ENCODE measurements at places on chromosomes 5 and 9. TPM values are rescaled to one million over a fixed set of nuclear protein-coding genes. Genes with fewer than 3 reads are reported as not detected.

DNA sequence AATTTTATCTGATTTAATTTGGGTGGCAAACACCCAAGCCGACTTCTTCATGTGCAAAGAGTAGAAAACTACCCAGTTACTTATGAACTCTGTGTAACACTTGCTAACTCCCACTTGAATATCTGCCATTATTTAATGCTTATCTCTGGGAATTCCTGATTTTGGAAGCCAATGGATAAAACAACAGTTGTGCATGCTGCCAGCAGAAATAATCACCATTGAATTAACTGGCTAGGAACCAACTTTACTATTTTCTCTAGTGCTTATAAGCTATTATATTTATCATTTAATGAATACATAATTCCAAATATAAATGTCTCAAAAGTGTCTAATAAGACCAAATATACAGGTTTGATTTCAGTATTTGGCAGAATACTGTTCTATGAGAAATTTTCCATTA lies 85.7 kb downstream of the IZUMO3 start:
- H3K27me3 ChIP-seq: no peaks in the 10 kb centered on the region
- no peak overlapping the region for H3K4me3 ChIP-seq
- H3K36me3 ChIP-seq: peaks cover 2% of the 10 kb centered on the region
- no peak overlapping the region for H3K27ac ChIP-seq
- no peaks in the 10 kb centered on the region for H3K4me1 ChIP-seq

- peaks cover 33% of the 10 kb centered on the region for H3K27me3 ChIP-seq
- no peak overlapping the region for H3K4me3 ChIP-seq
- no peaks in the 10 kb centered on the region for H3K36me3 ChIP-seq
- no peak for DNase-seq
- no peak overlapping the region for H3K27ac ChIP-seq
Observed at GRCh38 chr5:170747357-170747756, 36.2 kb upstream of the GABRP start.

DNA sequence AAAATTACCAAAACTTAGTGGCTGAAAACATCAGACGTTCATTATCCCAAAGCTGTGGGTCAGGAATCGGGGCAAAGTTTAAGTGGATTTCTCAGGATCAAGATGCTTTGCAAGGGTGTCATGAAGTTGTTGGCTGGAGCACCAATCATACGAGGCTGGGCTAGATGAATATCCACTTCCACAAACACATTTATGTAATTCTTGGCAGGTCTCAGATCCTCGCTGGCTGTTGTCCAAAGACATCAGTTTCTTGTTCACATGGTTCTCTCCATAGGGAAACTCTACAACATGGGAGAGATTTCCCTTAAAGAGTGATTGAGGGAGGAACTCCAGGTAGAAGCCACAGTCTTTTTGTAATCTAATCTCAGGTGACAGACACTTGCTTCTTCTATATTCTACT lies 20.2 kb upstream of the CCDC192 start:
- no peaks in the 10 kb centered on the region for H3K4me1 ChIP-seq
- no peak for DNase-seq
- no peaks in the 10 kb centered on the region for H3K27me3 ChIP-seq
- H3K27ac ChIP-seq: no peak overlapping the region

DNA sequence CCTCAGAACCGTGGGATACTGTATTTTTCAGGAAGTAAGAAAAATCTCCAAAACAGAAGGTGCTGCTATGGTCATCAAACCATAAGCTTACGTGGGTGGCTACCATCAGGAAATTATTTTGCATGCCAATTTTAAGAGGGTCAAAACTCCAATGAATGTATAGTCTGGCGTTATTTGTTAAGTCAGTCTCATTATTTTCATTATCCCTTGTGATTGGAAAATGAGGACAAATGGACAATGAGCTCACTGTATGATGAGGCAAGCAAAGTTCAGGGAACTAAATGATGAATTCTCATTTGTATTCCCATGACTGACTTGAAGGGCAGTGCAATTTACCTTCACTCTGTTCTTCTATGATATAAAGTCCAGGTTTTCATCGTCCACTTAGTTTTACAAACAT lies 17.6 kb downstream of the PUM3 start:
- no peak overlapping the region for H3K4me3 ChIP-seq
- H3K4me1 ChIP-seq: no peaks in the 10 kb centered on the region
- no peak for DNase-seq
- peaks cover 30% of the 10 kb centered on the region for H3K36me3 ChIP-seq
- no peak overlapping the region for H3K27ac ChIP-seq
- no peaks in the 10 kb centered on the region for H3K27me3 ChIP-seq

DNA sequence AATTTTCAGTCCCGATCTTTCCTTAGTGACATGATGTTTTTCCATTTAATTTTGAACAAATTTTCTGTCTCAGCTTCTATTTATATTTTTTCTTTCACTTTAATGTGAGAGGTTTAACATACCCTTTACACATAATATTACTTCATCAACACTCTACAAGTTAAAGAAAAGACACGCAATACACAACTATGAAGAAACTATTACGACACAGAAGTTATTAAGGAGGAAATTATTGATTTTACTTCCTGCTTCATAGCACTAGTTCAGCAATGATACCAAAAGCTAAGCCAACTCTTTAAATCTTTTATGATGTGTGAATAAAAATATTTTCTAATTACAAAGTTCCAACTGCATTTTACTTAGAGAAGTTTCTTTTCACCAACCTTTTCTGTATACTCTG lies 432.3 kb upstream of the DAB2 start:
- no peak overlapping the region for H3K27ac ChIP-seq
- H3K4me3 ChIP-seq: no peak overlapping the region

DNA sequence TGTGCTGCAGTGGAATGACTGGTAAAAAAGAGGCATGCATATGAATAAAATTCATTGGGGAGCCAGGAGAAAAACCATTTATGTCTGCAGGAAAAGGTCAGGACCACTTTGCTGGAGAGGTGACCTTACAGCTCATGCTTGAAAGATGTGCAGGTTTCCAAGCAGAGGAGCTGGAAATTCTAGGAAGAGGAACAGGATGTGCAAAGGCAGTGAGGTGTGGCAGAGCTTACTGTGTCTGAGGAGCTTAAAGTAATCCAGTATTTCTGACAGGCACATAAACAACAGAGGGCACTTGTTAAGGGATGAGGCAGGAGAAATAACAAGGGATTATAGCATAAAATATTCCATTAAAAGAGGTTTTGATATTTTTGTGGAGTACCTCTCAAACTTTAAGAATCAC lies 203.2 kb downstream of the CD180 start:
- peaks cover 6% of the 10 kb centered on the region for H3K4me1 ChIP-seq
- no peak overlapping the region for H3K4me3 ChIP-seq
- DNase-seq: no peak
- H3K27ac ChIP-seq: no peak overlapping the region
- no peaks in the 10 kb centered on the region for H3K36me3 ChIP-seq

DNA sequence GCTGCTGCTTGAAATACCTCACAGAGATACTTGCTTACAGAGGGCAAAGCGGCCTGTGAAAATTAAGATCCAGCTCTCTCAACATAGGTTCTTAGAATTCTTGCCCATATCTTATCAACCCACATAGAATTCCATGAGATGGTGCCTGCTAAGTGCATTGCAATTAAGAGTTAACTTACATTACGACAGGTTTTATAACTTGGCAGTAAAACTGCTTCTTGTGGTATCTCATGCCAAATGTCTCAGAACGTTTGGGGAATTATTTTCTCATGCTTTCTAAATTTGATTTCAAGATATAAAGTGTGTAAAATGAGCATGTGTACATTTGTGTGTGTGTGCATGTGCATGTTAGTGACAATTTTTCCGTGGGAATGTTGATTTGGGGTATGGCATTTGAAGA lies 261.2 kb downstream of the SAXO1 start:
- no peaks in the 10 kb centered on the region for H3K36me3 ChIP-seq
- no peak for DNase-seq
- no peaks in the 10 kb centered on the region for H3K4me1 ChIP-seq
- no peak overlapping the region for H3K27ac ChIP-seq
- H3K27me3 ChIP-seq: peaks cover 13% of the 10 kb centered on the region
- H3K4me3 ChIP-seq: no peak overlapping the region

DNA sequence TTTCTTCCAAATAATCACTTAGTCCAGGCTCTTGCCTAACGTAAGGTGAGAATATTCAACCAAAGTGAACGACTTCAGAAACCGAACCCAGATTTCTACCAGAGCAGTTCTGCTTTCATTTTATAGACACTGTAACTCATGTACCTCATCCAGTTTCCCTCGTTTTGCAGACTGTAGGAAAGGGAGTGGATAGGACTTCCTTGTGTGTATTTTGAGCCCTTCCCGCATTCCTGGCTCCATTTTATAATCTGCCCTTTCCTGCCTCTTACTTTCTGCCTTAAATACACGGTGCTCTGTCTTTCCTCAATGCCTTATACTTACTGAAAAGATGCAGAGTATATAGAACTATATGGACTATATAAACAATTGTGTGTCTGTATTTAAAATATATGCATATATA lies 20.8 kb downstream of the MINAR2 start:
- DNase-seq: no peak
- no peak overlapping the region for H3K27ac ChIP-seq
- H3K36me3 ChIP-seq: no peaks in the 10 kb centered on the region
- no peaks in the 10 kb centered on the region for H3K4me1 ChIP-seq
- no peak overlapping the region for H3K4me3 ChIP-seq

DNA sequence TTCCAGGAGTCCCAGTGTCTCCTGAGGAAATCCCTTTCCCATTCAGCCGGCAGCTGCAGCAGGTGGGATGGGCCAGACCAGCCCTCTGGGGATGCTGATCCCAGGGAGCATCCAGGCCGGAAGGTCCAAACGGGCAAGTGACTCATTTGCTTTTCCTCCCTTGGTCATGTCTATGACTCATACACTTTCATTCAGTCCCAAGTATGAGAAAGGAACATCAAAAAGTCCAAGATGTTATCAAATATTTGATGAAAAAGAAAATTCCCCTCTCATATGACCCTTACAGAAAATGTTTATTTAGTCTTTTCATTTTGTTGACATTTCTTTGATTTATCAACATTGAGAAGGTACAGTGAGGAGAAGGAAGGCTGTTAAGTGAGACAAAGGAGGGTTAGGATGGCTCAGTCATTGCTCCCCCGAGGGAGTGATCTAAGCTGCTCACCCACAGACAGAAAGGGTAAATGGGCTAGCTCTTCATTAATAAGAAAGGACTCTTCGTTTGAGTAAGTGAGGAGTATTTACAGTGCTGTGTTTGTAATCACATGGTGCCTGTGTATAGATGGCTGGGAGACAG lies 117.6 kb upstream of the ANKRD55 start:
- H3K27me3 ChIP-seq: no peaks in the 10 kb centered on the region
- peaks cover 51% of the 10 kb centered on the region for H3K4me1 ChIP-seq
- H3K4me3 ChIP-seq: no peak overlapping the region

DNA sequence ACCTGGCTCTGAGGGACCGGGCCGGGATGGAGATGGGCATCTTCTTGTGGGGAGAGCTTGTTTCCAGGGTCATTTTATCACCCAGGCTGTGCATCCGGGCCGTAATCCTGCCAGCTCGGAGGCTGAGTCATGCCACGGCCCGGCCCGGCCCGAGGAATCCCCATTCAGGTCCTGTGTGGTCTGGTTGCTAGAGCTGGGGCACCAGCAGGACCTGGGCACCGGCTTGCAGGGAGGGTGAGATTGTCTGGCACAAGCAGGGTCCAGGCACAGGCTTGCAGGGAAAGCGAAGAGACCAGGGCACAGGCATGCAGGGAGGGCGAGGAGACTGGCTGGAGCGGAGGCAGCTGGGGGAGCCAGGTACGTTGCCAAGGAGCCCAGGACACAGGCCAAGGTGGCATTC lies 106.8 kb downstream of the RXRA start:
- no peaks in the 10 kb centered on the region for H3K4me1 ChIP-seq
- no peak overlapping the region for H3K4me3 ChIP-seq
- H3K36me3 ChIP-seq: no peaks in the 10 kb centered on the region
- no peaks in the 10 kb centered on the region for H3K27me3 ChIP-seq
- DNase-seq: no peak
- H3K27ac ChIP-seq: no peak overlapping the region

DNA sequence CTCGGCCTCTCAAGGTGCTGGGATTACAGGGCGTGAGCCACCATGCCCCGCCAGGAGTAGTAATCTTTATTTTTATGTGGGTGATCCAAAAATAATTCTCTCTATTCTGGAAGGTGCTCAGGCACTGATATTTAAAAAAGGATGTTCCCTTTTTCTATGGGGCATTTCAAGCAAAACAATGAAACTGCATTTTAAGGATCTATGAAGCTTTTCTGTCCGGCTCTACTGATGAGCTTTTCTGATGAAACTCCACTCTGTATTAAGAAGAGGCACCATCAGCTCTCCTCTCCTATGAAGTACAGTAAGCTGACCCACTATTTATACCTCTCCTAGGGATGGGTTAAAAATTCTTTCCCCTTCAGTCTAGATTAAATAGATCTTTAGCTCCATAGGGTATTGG lies 7.4 kb downstream of the ADAM19 start:
- peak overlapping the region; percentile 4 for H3K27ac ChIP-seq
- DNase-seq: no peak
- peaks cover 19% of the 10 kb centered on the region for H3K36me3 ChIP-seq
- peaks cover 52% of the 10 kb centered on the region for H3K4me1 ChIP-seq
- no peak overlapping the region for H3K4me3 ChIP-seq

GRCh38 chr9:133991964-133992779 lies at the start of gene VAV2:
VAV2 (minus strand) TSS chr9:133992324; CDS start chr9:133992278, 46 bp downstream.
- H3K4me1 ChIP-seq: no peaks in the 10 kb centered on the region
- H3K4me3 ChIP-seq: peak within 1 kb of the TSS; percentile 69
- DNase-seq: peak; percentile 60
- no peak within 1 kb of the TSS for H3K27ac ChIP-seq
- no peaks in the 10 kb centered on the region for H3K36me3 ChIP-seq

- H3K4me1 ChIP-seq: no peaks in the 10 kb centered on the region
- peaks cover 13% of the 10 kb centered on the region for H3K27me3 ChIP-seq
- DNase-seq: no peak
- H3K36me3 ChIP-seq: no peaks in the 10 kb centered on the region
- H3K4me3 ChIP-seq: no peak overlapping the region
Observed at GRCh38 chr5:135693371-135693955, 114.7 kb upstream of the CXCL14 start.

DNA sequence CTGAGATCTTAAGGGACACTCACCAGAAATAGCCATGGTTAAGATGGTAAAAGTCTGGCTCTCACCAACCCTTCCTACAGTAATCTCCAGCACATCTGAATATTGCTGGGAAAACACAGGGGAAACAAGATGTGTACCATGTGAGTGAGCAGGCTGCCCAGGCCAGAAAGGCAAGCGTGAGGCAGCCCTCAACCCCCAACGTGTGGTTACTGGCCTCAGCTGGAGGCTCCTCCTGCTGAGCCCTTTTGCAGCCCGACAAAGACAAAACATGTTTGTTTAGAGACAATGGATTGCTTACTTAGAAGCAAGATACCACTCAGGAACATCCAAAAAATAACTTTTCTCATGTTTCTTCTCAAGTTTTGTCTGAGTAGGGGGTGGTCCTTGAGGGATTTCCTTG lies 16.6 kb downstream of the ZFP62 start:
- H3K4me3 ChIP-seq: no peak overlapping the region
- no peaks in the 10 kb centered on the region for H3K27me3 ChIP-seq
- peaks cover 35% of the 10 kb centered on the region for H3K36me3 ChIP-seq
- H3K4me1 ChIP-seq: peaks cover 5% of the 10 kb centered on the region

Gene DMRT2
- total RNA-seq: not detected

Gene ANKRD18A
- 6.0 TPM for total RNA-seq

Gene PCSK1
- total RNA-seq: not detected

Gene MZB1
- 19.7 TPM for total RNA-seq

Gene TMC1
- 0.43 TPM for total RNA-seq

Gene GDA
- not detected for total RNA-seq

Gene ABCA1
- total RNA-seq: 12.4 TPM

Gene SMIM23
- not detected for total RNA-seq

Gene LCN6
- not detected for total RNA-seq

Gene CD72
- total RNA-seq: 28.7 TPM

Gene GLDC
- total RNA-seq: 5.2 TPM

Gene AQP3
- total RNA-seq: 17.8 TPM
